ENCODE measurements at places on chromosomes 6 and 20.

DNA sequence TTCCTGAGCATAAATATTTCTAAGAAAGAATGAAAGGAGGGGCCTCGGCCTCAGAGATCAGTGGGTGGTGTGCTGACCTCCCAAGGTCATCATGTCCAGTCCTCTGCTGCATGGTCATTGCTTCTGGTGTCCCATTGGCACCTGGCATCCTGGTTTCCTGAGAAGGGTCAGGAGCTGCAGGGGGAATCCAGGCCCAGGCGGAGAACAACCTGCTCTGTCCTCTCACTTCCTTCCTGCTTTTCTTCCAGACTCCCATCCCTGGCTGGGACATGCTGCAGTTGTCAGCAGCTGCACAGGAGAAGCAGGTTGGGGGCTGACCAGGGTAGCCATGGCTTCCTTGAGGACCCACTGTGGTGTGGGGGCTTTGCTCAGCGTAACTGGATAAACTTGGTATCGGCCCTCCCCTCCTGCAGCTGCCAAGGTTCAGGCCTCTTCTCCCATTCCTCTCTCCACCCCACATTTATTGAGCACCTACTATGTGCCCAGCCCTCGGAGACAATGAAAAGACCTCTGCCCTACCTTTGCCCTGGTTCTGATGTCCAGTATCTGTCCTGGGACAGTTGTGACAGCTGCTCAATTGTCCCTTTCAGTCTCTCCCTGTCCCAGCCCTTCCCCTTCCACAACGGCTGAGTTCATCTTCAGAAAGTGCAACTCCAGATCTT, 155.2 kb downstream of the CEBPB start:
- no peak for DNase-seq

DNA sequence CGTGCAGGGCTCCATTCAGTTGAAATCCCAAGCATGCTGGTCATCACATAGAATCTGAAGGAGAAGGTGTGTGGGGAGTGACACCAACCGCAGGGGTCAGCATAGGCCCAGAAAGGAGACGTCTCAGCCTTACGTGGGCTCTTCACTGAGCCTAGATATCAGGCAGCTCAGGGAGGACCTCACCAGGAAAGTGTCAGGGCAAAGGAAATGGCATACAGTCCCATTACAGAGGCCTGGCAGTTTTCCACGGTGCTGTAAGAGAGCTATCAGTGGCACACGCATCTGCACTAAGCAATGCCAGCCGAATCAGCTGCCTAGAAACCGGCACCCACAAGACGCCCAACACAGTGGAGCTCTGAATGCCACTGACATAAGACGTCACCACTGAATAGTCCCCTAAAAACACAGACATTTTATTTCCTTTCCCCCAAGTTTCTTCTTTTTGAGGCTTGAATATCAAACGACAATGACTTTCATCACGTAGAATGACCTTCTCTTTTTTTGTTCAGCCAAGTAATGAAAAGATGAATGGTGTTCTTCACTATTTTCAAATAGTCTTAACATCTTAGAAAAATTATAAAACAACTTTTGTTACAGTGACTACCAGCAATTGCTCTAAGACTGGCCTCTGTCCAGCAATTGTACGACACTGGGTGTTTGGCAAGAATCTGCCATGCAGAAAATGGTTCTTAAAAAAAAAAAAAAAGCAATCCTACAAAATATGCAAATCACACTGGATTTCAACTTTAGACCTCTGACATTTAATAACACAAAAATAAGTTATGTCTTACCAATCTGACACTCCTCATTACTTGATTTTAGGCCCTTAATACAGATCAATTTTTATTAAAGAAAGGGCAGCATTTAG, 88.9 kb upstream of the FOXQ1 start:
- DNase-seq = no peak

- DNase-seq = no peak
Observed at GRCh38 chr6:139762587-139763031, 388.2 kb upstream of the CITED2 start.

DNA sequence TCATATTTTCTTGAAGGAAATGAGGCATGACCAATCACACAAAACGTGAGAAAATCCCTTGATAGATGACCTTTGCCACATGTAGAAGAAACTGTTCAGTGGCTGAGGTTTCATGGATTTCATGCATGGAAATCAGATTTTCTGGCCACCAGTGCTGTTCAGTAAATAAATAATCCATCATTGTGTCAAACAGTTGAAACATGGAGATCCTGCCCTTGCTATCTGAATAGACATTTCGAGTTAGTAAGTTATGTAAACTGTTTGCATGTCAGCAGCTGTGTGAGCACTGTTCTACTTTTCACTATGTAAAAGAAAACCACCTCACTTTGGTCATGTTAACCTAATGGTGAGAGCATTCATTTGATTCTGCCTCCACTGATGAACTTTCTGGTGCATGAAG, 793.9 kb upstream of the EPHA7 start:
- DNase-seq = no peak

DNA sequence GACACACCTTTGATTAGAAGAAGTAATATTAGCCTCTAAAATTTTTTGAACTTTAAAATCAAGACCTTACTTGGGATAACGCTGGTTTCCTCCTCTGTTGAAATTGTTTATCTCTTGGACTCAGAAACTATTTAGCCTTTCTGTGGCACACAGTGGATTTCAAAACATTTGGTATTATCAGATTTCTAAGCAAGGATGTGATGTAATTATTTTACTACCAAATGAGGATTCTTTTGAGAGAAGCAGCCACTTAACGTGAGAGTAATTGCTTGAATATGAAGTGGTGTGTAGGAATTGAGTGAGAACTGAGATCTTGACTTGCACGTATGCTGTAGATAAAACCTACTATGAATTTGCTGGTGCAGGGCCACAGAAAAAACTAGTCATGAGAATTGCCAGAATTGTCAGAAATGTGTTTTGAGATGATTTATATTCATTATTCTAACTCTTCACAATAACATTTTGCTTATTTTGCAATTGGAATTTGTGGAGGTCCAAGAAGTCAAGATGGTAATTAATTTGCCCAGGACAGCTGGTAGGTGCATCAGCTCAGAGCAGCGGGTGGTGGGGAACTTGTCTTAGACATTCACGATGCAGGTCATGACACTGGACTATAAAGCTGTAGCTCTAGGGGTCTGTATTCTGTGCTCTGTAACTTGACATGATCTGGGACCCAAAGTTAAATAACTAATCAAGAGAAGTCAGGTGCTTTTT, 53.4 kb downstream of the AKAP12 start:
- no peak for DNase-seq

- no peak for DNase-seq
Observed at GRCh38 chr6:106684011-106684410, 54.6 kb downstream of the QRSL1 start.

- DNase-seq = no peak
Observed at GRCh38 chr20:14375416-14375985, 38.1 kb upstream of the FLRT3 start.

GRCh38 chr20:21613512-21613911, 92.0 kb upstream of the PAX1 start:
- DNase-seq = no peak

- no peak for DNase-seq
Observed at GRCh38 chr6:157855325-157855724, 32.3 kb downstream of the SNX9 start.

- DNase-seq = no peak
Observed at GRCh38 chr6:132673376-132674094, 14.6 kb upstream of the TAAR1 start.

DNA sequence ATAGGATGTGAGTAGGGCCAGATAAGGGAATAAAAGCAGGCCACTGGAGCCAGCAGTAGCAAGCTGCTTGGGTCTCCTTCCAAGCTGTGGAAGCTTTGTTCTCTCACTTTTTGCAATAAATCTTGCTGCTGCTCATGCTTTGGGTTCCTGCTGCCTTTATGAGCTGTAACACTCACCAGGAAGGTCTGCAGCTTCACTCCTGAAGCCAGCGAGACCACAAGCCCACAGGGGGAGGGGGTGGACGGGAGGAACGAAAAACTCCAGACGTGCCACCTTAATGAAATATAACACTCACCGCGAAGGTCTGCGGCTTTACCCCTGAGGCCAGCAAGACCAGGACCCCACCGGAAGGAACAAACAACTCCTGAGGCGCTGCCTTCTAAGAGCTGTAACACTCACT, 1324.4 kb upstream of the EYS start:
- DNase-seq = no peak

DNA sequence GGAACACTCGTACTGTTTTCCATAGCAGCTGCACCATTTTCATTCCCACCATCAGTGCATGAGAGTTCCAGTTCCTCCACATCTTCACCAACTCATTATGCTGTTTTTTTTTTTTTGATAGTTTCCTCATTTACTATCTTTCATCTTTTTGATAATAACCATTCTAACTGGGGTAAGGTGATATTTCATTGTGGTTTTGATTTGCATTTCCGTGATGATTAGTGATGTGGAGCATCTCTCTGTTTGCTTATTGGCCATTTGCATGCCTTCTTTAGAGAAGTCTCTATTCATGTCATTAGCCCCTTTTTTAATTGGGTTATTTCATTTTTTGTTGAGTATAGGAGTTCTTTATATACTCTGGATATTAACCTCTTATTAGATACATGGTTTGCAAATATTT, 25.9 kb downstream of the ACTR5 start:
- DNase-seq = no peak

- DNase-seq = no peak
Observed at GRCh38 chr20:32037929-32038328, 14.1 kb upstream of the HCK start.

GRCh38 chr6:14796974-14797762, 448.7 kb upstream of the JARID2 start:
- DNase-seq = no peak

- DNase-seq = no peak
Observed at GRCh38 chr6:56482525-56482924, 160.2 kb downstream of the DST start.

DNA sequence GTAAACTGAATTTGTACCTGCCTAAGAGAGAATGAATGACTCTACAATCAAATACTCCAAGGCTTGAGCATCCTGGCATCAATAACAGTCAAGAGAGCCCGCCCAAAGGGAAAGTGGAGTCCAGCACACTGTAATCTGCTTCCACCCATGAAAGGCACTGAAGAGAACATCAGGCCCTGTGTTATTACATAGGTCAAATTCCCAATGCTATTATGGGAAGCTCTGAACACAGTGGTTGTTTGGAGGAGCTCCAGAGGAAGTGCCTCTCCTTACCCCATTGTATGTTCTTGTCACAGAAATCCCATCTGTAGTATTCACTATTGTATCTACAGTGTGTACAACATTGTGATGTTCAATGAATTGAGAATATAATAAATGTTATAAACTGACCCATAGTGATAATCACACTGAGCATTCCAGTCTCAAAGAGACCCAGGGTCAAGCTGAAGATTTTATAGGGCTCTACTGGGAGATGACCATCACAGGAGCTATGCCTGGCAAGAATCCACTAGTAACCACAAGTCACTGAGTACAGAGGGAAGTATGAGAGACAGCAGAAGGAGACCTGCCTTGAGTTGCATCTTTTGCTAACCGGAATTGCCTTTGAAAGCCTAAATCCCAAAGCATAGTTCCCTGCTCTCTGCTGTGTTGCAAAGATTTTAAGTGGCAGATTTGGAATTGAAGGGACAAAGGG, 446.7 kb downstream of the GJA1 start:
- no peak for DNase-seq

- DNase-seq = no peak
Observed at GRCh38 chr6:139409026-139409425, 34.6 kb upstream of the CITED2 start.

- peak; percentile 82 for DNase-seq
Observed at GRCh38 chr20:19973961-19974629, 43.1 kb upstream of the NAA20 start.

- DNase-seq = no peak
Observed at GRCh38 chr6:24131751-24132150, 5.7 kb downstream of the NRSN1 start.

DNA sequence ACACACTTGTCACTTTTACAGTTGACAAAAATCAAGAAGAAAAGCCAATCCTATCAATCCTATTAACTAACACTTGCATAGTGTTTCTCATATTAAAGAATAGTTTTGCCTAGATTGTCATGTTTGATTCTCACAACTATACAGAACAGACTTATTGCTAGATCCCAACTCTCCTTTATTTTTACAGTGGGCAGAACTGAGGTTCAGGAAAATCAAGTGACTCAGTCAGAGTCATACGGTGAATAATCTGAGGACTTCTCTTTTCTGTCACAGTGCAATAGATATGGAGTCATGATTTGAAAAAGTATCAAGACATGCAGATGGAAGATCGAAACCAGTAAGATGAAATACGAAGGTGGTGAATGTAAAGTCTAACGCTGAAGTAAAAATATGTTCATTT, 195.1 kb upstream of the CITED2 start:
- DNase-seq = no peak

DNA sequence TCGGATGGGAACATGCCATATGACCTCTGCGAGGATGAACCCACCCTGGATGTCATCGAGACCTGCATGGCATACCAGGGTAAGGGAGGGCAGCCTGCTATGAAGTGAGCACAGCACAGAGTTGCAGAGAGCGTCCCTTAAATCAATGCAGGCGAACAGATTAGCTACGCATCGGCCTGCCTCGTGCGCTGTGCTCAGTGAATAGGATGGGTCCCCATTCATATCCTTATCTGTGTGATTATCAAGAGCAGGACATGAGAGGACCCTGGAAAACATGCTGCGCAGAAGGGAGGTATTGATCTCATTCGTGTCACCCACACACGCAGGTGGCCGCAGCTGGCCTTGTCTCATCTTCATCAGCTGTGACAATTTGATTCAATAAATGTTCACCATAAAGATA, 25.6 kb upstream of the FAM83D start:
- no peak for DNase-seq

GRCh38 chr20:53480913-53481312, 112.7 kb downstream of the ZNF217 start:
- no peak for DNase-seq

- DNase-seq = no peak
Observed at GRCh38 chr6:151506761-151507160, 12.9 kb downstream of the CCDC170 start.

All from tibial nerve (tissue), 4 donors.